ENCODE measurements at places on chromosomes 7 and 10.

GRCh38 chr7:134422638-134423037 lies 36.3 kb downstream of the AKR1B1 start:
- DNase-seq: no peak

- DNase-seq: peak; percentile 25
These were observed 1.1 kb downstream of the DENND11 start for GRCh38 chr7:141700848-141701371.

DNA sequence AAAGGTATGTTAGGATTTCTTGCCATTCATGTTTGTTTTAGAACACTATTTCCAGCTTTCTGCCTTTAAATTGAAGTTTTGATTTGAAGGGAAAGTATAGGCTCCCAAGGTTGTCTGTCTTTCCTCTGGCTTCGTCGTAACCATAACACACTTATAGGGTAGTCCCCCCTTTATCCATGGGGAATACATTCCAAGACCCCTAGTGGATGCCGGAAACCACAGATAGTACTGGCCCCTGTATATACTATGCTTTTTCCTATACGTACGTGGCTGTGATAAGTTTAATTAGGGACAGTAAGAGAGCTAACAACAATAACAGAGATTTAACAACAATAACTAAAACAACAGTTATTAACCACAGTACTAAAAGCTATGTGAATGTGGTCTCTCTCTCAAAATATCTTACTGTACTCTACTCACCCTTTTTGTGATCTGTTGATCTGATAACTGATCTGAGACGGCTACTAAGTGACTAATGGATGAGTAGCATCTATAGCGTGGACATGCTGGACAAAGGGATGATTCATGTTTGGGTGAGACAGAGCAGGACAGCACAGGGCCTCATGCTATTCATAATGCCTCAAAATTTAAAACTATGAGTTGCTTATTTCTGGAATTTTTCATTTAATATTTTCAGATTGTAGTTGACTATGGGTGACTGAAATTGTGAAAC lies 273.1 kb downstream of the AUTS2 start:
- no peak for DNase-seq

DNA sequence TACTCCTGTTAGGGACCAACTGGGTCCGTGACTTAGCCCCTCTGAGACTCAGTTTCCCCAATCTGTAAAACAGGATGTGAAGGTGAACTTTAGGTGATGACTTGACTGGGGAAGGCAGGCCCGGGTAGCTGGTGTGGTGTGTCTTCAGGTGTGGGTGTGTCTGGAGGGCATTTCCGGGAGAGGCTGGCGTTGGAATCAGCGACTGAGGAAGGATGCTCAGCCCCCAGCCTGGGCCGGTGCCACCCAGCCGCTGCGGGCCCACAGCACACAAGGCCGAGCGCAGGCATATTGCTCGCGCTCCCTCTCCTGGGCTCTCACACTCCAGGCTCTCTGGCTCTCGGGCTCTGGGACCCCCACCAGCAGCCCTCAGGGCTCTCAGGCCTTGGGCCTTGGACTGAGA lies 31.7 kb upstream of the CNPY1 start:
- no peak for DNase-seq

Data from head of caudate nucleus (tissue), 42 donors.